Type B pancreatic cell (in vitro differentiated cells): ENCODE measurements at places on chromosomes 6 and 20. TPM values are rescaled to one million over a fixed set of nuclear protein-coding genes. Genes with fewer than 3 reads are reported as not detected.

The POLR1H gene
- 23.7 and 37.3 TPM in 2 replicates for total RNA-seq

The GATA5 gene
- total RNA-seq, result 10.8 and 12.8 TPM in 2 replicates

The PPIL6 gene
- total RNA-seq, result 3.4 and 6.1 TPM in 2 replicates

The KCNQ5 gene
- 1.1 and 1.7 TPM in 2 replicates for total RNA-seq

GRCh38 chr6:33839399-33840047 is 35.7 kb upstream of the MLN start:
- no peak for DNase-seq

DNA sequence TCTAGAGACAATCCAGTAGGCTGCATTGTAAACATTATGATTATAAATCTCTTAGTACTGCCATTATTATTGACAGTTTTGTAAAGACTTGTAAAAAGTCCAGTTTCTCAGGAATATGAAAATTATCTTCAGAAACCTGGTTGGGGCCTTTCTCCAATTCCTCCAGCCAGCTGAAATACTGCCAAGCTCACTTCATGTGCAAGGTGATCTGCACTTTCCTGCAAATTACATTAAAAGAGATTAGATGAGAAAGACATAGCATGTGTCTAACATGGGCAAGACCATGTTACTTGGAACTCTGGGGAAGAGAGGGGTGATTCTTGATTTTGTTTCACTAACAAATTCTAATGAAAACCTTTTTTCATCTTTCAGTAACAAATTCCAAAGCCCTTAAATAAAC is 24.0 kb downstream of the PGM3 start:
- no peak for DNase-seq

DNA sequence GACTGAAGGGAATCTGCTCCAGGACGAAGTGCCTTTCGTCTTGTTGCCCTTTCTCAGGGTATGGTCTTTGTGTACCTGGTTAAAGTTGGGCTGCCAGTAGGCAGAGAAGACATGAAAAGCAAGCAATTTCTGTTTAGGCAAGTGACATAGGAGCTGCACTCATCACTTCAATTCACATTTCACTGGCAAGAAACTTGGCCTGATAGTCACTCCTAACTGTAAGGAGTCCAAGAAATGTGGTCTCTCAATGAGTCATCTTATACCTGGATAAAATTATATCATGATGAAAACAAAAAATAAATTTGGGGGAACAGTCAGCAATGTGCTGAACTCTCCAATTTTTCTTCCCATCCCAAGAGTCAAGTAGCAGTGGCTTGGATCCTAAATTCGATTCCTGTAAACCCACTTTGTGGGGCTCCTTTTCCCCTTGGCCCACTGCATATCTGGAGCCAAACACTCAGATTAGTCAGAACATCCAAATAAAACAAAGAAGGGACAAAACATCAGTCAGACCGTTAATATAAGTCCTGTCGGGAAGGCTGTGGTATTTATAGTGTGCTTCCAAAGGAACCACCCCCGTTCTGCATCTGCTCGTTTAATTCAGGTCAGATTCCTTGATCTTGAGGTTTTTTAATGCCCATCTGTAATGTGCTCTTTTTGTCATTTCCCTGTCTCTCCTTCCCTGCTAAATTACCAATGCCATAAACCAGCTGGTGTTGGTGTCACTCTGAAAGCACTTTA is 5.0 kb upstream of the GABRR1 start:
- DNase-seq, result no peak
